T-helper 9 cell (primary cell): ENCODE measurements at places on chromosomes 7 and 10.

GRCh38 chr10:46237815-46238510 lies 48.8 kb upstream of the ANTXRL start:
- no peak for DNase-seq

- no peak for DNase-seq
Observed at GRCh38 chr10:9796564-9796963, 1221.1 kb upstream of the CELF2 start.

DNA sequence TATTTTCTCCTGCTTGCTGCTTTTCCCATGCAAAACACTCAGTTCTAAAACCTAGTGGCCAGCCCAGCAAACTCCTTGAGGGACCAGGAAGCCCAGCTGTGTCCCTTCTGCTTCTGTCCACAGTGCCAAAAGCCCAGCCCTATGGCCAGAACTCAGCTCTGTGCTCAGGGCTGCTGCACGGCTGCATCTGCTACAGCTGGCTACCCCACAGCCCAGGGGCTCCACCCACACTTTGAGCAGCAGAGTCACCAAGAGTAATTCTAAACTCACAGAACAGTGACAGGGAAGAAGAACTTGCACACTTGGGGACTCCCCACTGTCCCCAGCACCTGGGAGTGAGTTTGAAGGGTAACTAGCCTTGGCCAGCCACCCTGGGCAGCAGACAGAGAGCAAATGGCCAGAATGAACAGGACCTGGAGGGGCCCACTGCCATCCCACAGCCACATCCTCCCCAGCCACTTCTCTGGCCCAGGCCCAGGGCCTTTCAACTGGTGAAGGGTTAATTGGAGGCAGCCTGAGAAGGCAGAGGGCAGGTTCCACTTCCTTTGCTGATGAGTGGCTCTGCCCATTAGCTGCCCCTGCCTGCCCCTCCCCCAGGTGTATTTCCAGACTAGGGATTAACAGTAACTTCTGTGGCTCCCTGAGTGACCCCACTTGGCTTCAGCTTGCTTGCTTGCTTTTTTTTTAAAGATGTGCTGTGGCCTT lies 28.1 kb upstream of the TRIM8 start:
- no peak for DNase-seq

DNA sequence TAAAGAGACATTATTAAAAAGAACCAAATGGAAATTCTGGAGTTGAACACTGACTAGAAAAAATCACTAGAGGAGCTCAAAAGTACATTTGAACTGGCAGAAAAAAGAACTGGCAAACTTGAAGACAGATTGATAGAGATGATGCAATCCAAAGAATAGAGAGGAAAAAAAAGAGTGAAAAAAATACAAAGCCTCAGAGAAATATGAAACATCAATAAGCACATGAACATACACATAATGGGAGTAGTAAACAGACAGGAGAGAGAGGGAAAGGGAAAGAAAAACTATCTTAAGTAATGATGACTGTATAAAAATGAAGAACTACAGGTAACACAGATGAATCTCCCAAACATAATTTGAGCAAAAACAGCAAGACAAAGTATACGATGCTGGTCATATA lies 61.1 kb downstream of the CNOT4 start:
- DNase-seq: no peak

- no peak for DNase-seq
Observed at GRCh38 chr7:151282111-151282510, 33.6 kb upstream of the SMARCD3 start.

DNA sequence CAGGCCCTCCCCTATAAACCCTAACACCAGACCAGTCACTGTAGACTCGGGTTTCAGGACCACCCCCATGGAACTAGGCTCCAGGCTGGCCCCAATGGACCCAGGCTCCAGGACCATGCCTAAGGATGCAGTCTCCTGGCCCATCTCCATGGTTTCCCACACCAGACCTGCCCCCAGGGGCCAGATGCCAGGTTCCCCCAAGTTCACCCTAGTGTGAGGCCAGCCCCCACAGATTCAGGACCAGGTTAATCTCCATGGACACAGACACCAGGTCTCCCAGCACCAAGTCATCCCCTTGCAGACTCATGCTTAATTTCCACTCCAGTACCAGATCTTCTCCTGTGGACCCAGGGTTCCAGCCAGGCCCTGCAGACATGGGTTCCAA lies 103.8 kb upstream of the LANCL2 start:
- DNase-seq: no peak

GRCh38 chr10:71203716-71204115 lies 8.7 kb upstream of the UNC5B start:
- no peak for DNase-seq

DNA sequence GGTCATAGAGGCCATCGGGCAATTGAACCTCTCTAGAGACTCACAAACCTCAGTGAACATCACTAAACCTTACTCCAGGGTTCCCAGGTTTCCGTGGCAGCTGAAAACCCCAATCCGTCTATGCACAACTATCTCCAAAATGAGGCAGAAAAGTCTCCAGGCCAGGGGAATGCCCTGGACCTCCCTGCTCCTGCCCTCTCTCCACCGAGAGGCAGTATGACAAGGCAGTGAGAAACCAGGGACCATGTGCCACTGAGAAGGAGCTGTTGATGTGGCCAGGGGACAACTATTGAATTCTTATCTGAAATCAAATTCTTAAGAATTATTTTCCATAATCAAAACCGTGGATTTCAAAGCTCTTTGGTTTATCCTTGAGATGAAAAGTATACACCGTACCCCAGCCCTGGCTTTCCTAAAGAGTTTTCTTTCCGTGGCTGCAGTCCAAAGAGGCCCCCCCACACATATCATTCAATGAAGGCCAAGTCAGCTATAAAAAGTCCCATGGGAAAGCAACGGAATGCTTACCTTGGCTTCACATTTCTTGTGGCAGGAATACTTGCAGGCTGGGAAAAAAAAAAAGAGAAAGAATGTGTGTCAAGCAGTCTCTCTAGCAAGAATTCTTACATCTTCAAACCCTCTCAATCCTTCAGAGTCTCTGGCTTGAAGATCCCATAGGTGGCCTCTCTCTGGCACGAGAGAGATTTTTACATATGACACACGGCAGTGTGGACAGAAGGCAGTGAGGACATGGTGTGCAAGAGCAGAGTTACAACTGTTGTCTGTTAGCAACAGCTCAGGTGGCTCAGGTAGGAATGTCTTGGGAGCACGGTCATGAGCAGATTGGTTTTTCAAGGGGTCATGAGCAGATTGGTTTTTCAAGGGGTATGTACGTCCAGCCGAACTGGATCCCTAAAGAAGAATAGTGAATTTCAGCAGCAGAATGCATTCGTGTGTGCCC lies 75.2 kb downstream of the TNS3 start:
- DNase-seq: no peak

DNA sequence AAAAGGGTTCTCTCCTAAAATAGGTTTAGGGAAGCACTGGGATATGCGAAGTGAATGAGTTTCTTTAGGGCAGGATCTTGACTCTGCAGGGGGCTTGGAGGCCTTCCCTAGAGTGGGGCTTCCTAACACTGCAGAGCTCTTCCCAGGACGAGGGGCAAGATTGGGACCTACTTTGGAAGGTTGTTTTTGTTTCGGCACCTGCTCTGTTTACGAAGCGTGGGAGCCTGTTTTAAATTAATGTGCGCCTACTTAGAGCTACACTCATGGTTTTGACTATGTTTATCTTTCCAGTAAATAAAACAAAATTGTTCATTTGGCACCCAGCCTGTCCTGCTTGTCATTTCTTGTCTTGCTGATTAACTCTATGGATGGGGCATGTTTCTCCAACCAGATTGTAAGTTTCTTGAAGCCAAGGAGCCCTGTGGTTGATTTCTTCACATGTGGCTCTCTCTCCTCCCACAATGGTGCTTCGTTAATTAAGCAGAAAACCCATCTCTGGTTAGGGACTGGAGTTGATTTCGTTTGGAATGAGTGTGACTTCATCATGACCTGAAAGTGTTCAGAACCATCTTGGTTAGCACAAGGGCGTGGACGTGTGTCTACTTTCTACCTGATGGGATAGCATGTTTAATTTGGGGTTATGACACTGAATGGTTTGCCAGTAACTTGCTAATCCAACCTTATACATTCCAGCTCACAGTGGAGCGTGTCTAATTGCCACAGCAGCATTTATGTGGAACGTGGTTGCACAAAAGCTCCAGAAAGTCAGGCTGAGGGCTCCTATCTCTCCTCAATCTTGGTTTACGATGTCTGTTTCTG lies 98.1 kb downstream of the TCF7L2 start:
- DNase-seq: no peak

DNA sequence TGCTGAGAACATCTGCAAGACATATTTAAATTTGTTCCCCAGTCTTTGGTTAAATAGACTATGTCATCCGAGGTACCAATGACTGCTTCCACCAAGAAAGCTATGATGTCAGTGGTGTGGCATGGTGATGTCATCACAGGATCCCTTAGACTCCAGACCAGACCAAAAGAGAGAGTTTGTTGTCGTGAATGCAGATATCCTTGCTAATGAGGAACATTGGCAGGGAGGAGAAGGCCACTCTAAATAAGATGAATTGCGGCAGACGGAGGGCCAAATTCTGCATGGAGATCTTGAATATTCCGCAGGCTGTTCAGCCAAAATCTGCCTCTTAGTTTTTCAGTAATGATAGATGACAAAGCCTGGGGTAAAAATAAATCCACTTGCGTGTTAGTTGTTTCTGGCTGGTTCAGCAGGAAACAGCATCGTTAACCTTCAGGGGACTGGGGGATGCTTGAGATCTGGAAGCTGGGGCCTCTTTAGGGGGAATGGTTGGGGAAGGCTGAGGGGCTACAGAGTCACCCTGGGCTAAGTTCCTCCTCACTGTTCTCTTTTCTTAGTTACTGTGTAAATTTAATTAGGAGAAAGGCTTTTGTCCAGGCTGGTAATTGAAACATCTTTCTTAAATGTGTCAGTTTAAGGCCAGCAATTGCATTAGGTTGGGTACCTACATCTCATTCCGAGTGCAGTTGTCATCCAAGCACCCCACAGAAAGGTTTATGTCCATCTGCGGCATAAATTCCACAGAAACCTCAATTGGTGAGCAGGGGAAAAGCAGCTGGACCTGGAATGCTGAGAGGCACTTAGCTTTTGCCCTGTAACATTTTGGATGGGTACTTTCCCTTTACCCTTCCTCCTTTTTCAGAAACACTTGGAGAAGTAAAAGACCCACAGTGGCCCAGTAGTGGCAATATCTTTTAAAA lies 11.6 kb upstream of the CAMK1D start:
- no peak for DNase-seq

DNA sequence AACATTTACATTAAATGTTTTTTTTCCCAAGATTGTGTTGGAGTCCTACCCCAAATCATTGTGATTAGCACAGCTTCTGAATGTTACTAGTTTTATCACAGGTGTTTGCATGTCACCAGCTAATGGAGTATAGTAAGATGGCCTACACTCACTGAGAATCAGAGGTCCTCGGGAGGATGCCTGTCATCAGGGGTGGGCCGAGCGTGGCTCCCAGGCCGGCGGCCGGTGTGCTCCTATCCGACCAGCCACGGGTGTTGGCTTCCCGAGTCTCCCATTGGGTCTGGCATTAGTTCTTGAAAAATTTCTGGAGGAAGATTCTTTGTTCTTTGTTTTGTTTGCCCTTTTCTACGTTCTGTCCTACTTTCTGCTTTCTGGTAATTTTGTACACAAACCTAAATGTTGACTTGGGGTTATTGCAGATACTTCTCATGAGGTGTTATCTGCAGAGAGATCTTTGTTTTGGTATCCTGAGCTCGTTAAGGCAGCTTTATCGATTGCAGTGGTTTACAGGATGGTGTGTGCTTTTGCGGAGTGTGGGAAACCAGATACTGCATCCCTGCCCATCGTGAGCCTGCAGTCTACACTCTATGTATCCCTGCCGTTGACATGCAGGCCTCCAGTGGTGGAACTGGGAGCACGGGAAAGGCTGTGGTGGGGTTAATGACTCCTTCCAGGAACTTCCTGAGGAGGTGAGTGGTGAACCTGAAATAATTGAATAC lies 67.3 kb upstream of the DNAJB6 start:
- no peak for DNase-seq

DNA sequence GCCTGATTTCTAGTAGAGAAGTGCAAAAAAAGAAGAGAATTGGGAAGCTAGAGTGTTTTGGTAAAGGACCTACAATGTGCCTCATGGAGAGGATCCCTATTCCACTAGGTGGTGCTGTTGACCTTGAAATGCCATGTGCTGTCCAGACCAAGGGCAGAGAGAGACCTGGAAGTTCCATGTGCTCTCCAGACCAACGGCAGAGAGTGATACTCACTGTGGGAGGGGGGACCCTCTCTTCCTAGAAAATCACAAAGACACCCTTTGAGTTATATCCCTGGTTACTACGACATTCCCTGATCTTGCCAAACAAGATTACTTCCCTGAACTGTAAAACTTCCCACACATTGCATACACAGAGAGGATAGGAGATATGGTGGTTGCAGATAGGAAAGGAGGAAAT lies 212.7 kb upstream of the ZNF804B start:
- no peak for DNase-seq

DNA sequence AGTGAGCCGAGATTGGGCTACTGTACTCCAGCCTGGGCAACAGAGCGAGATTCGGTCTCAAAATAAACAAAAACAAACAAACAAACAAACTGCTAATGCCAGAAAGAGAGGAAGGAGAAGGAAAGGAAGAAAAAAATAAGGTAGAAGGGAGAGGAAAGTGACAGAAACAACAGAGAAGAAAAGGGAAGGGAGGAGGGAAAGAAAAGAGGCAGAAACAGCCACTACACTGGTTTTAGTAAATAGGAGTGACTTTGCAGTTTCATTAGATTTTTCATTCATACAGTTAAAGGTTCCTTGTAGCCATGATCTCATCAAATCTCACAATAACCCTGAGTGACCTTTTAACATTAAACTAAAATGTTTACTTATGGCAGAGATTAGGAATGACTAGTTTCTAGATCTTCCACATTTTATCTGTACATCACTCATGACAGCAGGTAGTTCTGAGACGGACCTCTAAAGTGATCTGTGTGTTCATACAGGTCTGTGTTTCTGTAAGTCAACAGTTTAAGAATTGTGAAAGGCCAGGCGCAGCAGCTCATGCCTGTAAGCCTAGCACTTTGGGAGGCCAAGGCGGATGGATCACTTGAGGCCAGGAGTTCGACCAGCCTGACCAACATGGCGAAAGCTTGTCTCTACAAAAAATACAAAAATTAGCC lies 191.3 kb upstream of the KLF14 start:
- no peak for DNase-seq

DNA sequence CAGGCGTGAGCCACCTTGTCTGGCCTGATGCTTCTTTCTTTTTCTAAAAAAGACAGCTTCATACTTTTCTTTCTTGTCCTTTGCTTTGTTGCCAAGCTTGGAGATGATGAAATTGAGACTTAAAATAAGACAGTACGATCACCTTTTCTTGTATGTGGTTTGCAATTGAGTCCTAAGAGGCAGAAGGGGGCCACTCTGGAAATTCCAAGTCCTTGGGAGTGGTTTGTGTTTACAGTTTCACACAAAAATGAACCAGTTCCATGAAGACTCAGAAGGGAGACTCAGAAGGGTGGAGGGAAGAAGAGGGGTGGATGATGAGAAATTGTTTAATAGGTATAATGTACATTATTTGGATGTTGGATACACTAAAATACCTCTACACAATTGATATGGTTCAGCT lies 70.7 kb upstream of the TNS3 start:
- no peak for DNase-seq

DNA sequence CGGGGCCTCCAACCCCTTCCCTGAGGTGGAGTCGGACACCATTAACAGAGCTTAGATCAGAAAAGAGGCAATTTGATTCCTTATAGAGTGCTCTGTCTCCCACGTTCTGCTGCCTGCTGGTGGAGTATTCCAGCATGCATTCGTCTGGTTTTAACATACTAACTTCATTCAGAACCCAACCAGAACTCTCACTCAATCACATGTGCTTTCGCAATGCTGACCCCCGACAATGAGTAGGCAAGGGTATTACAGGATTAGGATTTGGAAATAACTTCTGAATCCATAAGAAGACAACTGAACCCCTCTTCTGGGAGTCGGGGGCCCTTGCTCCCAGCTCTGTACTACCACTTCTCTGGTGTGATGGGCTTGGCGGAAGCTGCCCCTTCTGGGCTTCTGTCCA lies 55.7 kb upstream of the HABP2 start:
- no peak for DNase-seq
